Stromal cell of bone marrow (primary cell): ENCODE measurements at places on chromosomes 11 and 22.

DNA sequence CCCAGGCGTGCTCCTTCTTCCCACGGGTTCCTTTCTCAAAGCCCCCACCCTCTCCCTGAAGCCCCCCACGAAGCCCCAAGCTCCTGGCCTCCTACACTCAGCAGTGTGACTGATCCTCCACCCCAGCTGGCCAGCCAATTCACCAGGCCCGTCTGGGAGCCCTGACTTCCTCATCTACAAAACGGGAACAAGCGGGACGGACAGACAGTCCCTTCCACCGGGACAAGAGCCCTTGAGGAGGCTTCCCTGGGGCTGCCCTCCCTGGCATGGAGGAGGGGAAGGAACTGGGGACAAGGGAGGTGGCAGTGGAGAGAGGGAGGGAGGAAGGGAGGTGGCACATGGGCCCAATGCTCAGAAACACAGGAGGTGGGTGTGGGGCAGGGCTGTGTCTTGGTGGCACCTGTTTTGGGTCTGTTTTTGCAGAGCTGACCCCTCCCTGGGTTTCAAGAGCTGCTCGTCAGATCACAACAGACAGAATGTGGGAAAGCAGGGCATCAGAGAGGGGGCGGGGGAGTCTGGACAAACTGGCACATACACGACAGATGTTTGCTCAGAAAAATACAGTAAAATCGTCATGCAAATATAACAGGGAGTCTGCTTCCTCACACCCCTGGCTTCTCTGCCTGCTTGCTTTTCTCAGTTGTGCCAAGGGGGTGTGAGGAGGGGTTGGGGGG is 56.8 kb downstream of the ELFN2 start:
- DNase-seq: no peak

DNA sequence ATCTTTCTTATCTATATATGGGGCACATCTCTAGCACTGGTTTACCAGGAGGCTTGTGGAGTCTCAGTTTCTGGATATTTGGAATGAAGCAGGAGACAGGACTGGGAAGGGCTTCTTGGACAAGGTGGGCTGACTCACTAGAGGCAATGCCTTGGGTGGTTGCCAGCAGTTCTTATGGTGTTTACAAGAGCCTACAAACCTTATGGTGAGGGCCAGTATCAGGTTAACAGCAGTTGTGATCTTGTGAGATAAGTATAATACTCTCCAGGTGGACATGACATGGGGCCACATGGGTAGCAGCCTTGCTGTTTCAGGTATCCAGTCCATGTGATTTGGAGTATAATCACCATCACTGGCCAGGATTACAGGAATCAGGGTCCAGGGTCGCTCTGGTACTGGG is 10.2 kb downstream of the FUT4 start:
- DNase-seq: no peak

GRCh38 chr11:62315431-62315830 is 16.6 kb upstream of the SCGB1D4 start:
- DNase-seq: no peak

GRCh38 chr11:113591117-113591516 is 115.0 kb downstream of the TMPRSS5 start:
- DNase-seq: no peak

DNA sequence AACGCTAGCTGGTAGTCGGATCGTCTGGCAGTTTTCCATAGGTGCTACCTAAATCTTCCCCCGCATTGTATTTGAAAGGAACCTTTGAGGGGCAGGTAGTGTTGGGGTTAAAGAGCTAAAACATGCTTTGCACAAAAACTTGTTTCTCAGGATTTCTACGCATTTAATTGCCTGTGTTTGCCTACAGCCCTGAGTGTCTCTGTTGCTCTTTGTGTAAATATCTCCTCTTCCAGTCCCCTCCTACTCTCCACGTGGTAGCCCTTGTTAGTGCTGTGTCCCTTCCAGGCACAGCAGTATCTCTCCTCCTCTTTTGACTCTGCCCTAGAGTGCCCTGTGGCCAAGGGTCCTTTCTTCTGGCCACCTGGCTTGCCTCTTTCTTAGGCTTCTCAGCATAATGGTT is 81.7 kb downstream of the BARX2 start:
- no peak for DNase-seq

DNA sequence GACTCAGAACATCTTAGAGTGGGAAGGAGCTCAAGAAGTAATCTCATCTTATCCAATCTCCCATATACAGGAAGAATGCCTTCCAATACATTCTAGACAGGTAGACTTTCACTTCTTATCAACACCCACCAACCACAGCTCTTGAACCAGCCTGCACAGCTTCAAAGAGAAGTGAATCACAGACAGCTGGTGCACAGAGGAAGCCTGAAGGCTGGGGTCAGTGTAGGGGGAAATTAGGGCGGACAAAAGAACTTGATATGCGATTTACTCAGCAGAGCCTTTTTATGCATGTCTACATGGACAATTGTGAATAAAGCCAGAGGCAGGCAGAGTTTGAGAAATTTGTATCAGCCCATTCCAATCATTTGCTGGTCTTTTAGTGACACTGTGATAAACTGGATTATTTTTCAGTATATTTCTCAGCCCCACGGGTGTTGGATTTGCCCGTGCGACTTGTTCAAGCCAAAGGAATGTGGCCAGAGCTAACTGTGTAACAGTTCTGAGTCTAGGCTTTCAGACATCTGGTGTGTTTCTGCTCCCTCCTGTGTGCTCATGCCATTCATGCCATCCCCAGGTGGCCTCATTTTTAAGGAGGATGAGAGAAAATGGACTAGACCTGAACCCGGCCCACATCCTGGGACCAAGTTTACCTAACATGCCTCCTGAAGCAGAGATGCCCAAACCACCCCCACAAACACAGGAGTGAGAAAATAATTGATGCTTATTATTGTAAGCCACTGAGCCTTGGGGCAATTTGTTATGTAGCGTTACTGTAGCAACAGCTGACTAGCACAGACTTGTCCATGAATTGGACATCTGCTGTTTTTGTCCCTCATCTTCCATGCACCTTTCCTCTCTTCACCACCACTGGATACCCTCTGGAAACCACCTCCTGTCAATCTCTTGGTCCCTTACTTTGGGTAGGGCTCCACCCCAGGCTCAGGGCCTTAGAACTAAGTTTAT is 137.5 kb upstream of the HSD17B12 start:
- DNase-seq: no peak

DNA sequence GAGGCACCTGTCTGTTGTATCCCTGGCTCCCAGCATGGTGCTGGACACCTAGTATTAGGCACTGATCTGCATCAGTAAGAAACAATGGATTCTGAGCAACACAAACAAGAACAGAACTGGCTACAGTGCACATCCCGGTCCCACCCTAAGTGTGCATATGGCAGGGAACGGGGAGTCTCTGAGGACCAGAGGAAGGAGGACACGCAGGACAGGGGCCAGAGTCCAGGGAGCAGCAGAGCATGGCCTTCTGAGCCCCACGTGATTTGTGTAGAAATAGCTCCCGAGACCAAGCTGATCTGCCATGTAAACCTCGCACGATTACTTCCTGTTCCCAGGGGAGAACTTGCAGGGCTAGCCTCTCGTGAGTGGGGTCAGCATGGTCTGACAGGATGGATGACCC is 12.7 kb upstream of the SNX32 start:
- DNase-seq: no peak

DNA sequence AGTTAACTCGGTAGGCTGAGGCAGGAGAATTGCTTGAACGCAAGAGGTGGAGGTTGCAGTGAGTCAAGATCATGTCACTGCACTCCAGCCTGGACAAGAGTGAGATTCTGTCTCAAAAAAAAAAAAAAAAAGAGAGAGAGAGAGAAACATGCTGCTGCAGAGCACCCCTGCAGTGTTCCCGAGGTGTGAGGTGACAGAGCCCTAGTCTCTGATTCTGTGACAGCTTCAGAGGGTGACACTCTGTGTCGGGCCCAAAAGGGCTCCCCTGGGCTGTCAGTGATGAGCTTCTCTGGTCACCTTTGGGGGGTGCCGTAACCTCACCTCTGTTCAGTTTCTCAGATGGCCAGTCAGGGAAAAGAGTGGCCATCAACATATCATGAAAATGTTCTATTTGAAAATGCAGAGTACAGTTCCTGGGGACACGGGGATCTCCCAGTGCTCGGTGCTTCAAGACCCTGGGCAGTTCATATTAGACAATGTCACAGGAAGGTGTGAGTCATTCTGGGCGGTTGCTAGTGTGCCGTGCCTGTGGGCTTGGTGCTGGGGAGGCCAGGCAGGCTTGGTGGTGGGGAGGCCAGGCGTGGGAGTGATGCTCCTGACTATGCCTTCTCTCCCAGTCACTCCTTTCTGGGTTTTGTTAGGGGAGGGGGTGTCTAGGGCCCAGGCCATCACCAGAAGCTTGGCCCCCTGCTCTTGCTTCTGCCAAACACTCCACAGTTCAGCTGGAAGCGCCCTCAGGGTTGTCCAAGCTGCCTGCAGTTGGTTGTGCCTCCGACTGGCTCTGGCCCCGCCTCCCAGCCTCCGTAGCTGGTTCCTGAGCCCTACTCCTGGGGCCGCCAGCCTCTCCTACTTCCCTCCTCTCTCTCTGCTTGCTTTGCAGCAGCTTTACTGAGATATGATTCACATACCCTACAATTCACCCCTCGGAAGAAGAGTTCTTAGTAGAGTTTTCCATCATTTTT is 52.5 kb upstream of the CLDN5 start:
- DNase-seq: peak; percentile 36

GRCh38 chr11:11345099-11345498 is 8.0 kb downstream of the CSNK2A3 start:
- DNase-seq: no peak

DNA sequence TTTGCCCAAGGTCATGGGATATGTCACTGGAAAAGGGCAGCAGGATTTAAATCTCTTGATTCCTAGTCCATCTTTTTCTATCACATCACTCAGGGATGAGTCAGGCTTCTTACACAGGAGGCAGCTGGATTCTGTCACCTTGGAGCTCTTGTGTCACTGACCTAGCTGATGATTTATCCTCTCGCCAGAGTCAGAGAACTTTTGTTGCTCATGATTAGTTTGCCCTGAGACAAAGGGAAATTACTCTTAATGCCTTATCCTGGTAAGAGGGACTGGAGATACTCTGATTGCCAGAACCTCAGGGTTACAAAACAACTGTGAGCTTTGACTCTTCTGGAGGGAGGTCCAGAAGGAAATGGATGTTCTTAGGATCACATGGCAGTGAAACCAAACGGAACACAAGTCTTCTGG is 10.1 kb downstream of the COA4 start:
- peak; percentile 72 for DNase-seq

- no peak for DNase-seq
Observed at GRCh38 chr11:9172389-9172788, 81.0 kb upstream of the SCUBE2 start.

GRCh38 chr22:35352214-35353111 is 28.4 kb upstream of the HMOX1 start:
- DNase-seq: no peak

DNA sequence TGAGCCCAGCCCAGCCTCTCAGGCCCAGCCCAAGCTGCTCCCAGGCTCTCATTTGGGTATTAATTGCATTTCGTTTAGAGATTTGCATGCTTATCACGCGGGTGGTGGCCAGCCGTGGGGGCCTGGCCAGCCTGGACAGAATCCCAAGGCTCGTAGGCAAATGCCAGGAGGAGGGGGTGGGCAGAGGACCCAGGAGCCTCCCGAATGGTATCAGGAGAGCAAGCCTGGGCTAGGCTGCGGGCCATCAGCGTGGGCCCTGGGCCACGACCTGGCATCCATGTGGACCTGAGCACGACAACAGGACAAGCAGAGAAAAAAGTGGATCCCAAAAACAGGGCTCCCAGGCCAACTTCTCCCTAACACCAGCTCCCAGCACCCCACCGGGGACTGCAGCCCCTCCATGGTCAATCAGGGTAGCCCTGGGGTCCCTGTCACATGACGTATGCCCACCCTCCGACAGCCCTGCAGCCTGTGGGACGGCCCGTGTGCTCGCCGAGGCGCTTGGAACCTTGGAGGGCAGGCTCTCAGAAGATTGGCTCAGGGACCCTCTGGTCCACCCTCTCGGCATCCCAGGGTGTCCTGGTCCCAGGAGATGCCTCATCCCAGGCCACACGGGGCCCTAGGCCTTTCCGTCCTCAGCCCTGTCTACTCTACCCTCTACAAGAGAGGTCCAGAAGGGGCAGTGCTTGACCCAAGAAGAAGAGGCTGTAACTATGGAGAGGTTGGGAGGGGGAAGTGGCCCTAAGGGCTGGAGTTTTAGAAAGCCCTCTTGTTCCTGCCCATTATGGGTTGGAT is 8.8 kb downstream of the ASCL2 start:
- DNase-seq: no peak

DNA sequence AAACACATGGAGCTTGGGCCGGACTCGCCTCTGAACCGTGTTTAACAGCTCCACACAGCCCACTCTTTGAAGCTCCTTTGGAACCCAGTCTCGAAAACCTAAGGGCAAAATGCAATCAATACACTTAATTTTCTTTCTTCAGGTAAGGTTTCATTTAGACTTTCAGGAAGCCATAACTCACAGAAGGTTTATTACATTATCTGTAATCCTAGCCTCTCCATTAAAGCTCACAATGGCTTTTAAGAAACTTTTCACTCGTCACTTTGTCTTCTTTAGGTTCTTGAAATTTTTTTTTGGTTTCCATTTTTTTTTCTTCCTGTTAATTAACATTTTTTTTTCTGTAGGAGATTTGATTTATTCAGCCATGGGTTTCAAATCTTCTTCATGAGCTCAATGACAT is 91.3 kb downstream of the ARL14EP start:
- no peak for DNase-seq

DNA sequence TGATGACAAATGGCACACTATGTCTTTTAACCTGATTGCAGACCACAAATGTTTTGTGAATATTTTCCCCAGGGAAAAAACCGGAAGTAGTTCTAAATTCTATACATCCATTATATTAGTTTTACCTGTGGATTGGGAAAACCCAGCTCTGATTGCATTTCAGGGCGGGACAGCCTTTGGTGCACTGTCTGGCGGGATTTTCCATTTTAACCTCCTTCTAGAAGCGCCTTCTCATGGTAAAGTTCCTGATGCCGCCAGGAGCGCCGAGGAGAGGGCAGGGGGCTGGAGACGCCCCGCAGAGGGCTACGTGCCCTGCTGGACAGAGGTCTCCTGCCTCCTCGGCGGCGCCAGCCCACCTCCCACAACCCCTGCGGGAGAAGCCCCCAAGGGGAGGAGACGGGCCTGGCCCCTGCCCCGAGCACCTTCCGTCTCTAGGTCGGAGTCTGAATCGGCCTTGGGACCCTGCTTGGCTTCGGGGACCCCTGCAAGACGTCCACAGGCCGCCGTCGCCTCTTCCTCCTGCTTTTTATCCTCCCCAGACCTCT is 1.2 kb upstream of the P2RX6 start:
- no peak for DNase-seq

DNA sequence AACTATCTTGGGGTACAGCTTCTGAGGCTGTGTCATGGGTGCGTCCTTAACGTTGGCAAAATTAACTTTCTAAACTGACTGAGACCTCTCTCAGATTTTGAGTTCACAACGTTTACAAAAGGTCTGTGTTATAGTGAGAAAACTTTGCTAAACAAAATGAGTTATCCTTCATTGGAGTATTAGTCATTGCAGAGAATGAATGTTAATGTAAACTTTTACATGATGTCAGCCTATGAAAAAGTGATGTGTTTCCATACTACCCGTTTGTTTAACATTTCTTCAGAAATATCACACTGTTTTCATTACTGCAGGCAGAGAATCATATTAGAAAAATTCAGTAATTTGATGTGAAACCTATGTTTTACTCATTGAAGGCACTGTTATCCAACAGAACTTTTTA is 32.1 kb downstream of the HSD17B12 start:
- DNase-seq: no peak

GRCh38 chr22:45426387-45426786 is 12.9 kb downstream of the RIBC2 start:
- DNase-seq: no peak
